ENCODE measurements at places on chromosomes 4 and X.

GRCh38 chrX:103329991-103330390 is at the start of gene TCEAL7:
TCEAL7 (plus strand) TSS chrX:103330239; CDS start chrX:103331404, 1,165 bp downstream.
- no peak for DNase-seq

GRCh38 chrX:49999087-49999486 is 76.7 kb downstream of the CLCN5 start:
- no peak for DNase-seq

GRCh38 chrX:145727476-145727875 is 90.2 kb upstream of the SLITRK2 start:
- DNase-seq = no peak

- DNase-seq = peak; percentile 39
Observed at GRCh38 chr4:153466949-153467896, 1.1 kb downstream of the TMEM131L start.

- DNase-seq = no peak
Observed at GRCh38 chrX:97931586-97931985, 1047.9 kb downstream of the RPA4 start.

DNA sequence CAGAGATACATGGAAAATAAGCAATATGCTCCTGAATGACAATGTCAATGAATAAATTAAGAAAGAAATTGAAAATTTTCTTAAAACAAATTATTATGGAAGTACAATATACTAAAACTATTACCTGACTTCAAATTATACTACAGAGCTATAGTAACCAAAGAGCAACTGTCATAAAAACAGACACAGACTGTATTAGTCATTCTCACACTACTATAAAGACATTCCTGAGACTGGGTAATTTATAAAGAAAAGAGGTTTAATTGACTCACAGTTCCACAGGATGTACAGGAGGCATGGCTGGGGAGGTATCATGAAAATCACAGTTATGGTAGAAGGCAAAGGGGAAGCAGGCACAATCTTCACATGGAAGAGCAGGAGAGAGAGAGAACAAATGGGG is 60.0 kb upstream of the CYSLTR1 start:
- DNase-seq = no peak

DNA sequence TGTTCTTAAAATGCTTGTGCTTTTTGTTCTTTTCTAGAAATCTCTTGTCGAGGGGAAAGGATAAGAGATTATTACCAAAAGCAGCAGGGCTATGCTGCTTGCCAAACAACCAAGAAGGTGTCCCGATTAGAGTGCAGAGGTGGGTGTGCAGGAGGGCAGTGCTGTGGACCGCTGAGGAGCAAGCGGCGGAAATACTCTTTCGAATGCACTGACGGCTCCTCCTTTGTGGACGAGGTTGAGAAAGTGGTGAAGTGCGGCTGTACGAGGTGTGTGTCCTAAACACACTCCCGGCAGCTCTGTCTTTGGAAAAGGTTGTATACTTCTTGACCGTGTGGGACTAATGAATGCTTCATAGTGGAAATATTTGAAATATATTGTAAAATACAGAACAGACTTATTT is 81.5 kb upstream of the PACRGL start:
- no peak for DNase-seq

Data from HCT116 (cell line).